ENCODE measurements at places on chromosomes 5 and 9. TPM values are rescaled to one million over a fixed set of nuclear protein-coding genes. Genes with fewer than 3 reads are reported as not detected.
A peak's percentile ranks its signal among the peaks of the same experiment; 100 is the strongest.

DNA sequence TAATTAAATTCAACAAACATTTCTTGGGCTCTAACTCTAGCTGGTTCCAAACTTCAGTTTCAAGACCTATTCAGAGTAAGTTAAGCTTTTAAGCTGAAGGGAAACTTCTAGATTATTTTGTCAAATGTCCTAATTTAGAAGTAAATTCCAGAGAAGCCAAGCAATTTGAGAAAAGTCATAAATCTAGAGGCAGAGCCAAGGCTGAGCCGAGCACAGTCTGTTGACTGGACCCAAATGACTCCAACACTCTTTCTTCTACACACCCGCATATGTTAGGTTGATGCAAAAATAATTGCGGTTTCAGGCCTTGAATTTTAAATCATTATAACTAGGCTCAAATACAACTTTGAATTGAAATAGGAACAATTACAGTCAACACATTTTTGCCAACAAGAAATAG is 319.7 kb downstream of the NFIB start:
- DNase-seq = no peak

DNA sequence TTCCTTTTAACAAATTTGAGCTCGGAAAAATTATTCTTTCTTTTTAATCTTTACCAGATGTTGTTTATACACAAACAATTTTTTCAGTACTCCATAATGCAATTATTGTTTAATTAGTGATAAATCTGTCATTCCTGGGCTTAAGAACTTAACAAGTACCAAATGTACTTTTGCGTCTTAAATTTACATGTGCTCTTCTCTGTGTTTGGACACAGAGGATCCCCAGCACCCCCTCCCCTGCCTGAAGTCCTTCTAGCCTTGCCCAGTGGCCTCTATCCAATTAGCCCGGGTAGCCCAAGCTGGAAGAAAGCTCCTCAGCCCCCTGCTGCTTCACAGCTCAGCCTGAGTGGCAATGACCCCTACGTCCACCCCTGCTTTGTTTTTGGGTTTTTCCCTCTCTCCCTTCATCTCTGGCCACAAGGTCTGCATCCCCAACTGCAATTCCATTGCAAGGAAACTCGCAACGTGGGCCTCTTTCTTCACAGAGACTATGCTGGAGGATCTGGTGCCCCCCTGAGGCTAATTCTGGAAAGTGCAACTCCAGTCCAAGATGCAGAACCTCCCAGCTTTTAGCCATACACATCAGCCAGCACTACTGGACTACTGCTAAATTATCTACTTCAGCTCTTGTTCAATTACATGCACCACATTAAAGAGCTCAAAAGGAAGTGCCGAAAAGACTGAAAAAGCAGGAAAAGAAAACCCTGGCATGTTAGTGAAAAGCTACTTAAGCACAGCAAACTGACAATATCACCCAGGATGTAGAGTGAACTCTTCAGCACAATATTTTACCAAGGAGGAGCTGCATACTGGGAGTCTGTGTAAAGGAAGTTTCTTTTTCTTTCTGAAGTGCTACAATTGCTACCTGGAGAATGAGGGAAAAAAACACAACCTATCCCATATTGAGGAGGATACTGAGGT is 186.2 kb downstream of the FANCC start:
- DNase-seq = peak; percentile 25

DNA sequence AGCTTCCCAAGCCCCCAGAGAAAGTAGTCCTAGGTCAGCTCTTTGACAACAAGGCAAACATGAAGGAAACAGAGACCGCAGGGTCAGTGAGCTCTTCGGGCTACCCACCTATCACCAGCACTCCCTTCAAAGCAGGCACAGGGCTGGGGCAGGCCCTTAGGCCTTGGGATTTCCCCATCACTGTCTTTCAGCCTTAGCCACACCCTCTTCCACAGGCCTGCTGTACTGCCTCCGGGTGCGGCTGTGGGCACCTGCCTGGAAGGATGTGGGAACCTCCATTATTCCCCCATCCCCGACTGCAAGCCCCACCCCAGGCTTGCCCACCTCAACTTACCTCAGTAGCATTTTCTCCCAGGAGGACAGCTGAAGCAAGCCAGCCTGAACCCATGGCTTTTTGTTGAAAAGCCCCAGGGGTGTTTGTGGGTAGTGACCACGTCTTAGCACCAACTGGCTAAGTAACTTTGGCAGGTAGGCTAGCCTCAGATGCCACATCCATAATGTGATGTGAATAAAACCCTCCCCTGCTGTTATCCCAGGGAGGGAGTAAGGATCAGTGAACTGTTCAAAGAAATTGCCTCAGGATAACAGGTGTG is 100.2 kb downstream of the PIK3R1 start:
- peak; percentile 76 for DNase-seq

- DNase-seq = no peak
Observed at GRCh38 chr5:58921159-58921558, 338.3 kb downstream of the RAB3C start.

GRCh38 chr9:110152704-110153374 is 55.1 kb downstream of the C9orf152 start:
- DNase-seq = peak; percentile 45

DNA sequence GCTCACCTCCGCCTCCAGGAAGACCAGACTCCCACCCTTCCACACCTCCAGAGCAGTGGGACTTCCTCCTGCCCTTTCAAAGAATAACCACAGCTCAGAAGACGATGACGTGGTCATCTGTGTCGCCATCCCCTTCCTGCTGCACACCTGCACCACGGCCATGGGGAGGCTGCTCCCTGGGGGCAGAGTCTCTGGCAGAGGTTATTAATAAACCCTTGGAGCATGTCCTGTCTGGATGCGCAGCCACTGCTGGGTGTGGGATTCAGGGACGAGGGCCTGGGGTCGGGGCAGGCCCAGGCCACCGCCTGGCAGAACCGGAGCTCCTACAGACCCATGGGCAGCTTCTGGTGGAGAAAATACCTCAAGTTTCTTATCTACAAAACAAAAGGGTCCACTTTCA is 5.0 kb downstream of the PAEP start:
- DNase-seq = peak; percentile 18

DNA sequence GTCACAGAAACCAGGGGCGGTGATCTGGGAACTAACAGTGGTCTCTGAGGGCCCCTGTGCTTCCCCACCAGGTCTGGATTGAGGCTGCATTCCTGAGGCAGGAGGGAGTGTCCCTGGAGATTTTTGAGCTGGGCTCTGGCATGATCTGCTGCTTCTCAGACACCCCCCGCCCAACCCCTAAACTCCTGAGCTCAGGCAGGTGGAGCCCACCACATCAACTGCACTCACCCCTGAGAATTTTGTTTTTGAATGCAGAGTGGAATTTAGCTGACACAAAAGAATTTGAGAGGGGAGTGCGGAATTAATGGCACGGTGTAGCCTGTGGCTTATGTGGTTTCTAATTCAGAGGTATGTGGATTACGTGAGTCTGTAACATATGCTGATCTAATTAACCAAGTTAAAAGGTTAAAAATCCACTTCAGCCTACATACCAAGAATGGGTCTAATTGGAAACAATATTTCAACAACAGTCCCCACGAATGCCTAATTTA is 23.9 kb upstream of the CTSL start:
- no peak for DNase-seq

GRCh38 chr9:123922431-123922830 is 7.5 kb downstream of the DENND1A start:
- no peak for DNase-seq

DNA sequence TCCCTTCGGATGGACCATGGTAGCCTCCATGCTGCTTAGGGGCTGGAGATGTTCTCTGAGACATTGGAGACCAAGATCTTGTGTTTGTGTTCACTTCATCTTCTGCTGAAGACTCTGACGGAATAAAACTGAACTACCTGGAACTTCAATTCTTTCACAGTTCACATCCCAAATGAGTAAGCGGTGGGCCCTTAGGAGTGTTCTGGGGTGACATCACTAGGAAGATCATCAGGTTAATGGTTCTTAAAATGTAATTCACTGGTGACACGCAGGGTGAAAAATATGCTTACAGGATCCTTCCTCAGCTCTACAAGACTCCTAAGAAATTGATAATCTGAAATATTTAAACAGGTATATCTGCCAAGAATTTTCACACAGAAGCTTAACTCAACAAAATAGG is 561.5 kb downstream of the SEMA5A start:
- DNase-seq = no peak

- peak; percentile 59 for DNase-seq
Observed at GRCh38 chr5:126358525-126358924, 64.7 kb upstream of the GRAMD2B start.

DNA sequence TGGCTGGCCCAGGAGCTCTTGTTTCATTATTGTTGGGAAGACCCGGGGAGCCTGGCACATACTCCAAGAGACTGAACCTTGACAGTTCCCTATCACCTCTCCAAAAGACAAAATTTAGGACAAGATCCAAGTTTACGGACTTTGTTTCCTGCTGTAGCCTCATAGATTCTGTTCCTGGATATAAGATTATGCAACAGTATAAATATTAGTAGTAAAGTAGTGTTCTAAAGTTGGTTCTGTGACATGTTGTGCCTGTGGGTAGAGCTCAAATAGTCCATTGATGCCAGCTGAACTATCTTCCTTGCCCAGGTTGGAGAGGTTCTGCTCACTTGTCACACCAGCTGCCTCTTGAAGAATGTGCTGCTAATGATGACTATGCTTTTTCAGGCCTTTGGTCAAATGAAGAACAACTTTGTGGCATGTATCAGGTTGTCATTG is 430.2 kb downstream of the DMAC1 start:
- no peak for DNase-seq

- no peak for DNase-seq
Observed at GRCh38 chr5:56934325-56934724, 17.6 kb downstream of the MIER3 start.

Gene NCBP1
- 28.8 TPM for total RNA-seq

Gene PRSS3
- 24.4 TPM for total RNA-seq

Gene N4BP3
- total RNA-seq = 2.3 TPM

Gene SETX
- 37.3 TPM for total RNA-seq

Gene PFDN1
- total RNA-seq = 82.1 TPM

Gene TOR4A
- 0.73 TPM for total RNA-seq

Gene FBP2
- total RNA-seq = not detected

Gene GABBR2
- not detected for total RNA-seq

Gene RECK
- 5.6 TPM for total RNA-seq

Data from mammary epithelial cell (primary cell).